HCT116 (cell line): ENCODE measurements at places on chromosomes 3 and 15. TPM values are rescaled to one million over a fixed set of nuclear protein-coding genes. Genes with fewer than 3 reads are reported as not detected.

Gene TYRO3
- total RNA-seq = 34.6 TPM

- DNase-seq = no peak
Observed at GRCh38 chr3:164478323-164478722, 600.0 kb downstream of the SI start.

Gene RASL12
- 0.25 TPM for total RNA-seq

DNA sequence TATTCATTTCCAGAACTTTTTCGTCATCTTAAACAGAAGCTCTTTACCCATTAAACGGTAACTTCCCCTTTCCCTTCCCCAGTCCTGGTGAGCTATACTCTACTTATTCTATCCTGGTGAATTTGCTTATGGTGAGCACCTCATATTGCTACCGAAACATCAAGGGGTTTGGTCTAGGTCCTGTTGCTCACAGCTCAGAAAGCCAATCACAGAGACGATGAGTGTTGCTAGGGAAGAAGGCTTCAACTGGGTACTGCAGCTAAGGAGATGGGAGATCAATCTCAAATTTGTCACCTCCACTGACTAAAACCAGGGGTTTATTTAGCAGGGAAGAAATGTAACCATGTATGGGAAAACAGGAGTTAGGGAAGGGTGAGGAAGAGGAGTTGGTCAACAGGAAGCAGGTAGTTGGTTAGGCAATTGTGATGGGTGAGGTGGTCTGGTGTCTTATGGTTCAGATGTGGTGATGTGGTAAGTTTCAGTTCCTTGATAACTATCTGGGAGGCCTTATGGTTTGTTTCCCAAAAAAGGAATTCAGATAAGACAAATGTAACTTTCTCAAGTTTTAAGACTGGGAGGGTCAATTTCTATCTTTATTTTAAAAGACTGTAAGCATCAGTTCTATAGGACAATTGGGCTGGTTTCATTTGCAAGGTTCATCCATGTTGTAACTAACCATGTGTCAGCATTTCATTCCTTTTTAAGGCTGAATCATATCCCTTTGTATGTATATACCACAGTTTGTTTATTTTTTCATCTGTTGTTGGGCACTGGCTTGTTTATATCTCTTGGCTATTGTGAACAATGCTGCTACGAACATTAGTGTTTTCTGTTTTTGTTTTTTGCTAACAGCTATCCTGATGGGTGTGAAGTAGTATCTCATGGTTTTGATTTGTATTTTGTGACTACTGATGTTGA lies 24.3 kb downstream of the ARHGAP11B start:
- no peak for DNase-seq

Gene TM4SF4
- total RNA-seq = 0.91 TPM

DNA sequence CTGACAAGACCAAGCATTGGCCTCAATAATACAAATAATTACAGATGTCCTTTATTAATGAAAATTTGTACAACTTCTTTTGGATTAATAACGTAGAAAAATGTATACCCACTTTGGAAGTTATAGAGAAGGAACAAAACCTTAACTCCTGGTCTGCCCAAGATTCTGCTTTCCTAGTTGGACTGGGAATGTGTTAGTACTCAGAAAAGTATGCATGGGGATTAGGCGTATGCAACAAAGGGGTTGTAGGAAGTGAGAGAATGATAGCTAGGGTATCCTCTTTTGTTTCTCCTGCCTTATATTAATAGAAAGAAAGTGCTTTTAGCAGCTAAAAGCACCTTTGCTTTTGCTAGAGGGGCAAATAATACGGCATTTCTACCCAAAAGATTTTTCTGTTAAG lies 116.2 kb upstream of the LRRFIP2 start:
- DNase-seq = no peak

GRCh38 chr3:126936853-126937425 lies 46.0 kb upstream of the PLXNA1 start:
- no peak for DNase-seq

GRCh38 chr15:33985751-33986150 lies 17.5 kb downstream of the CHRM5 start:
- no peak for DNase-seq

Gene PAQR5
- 34.0 TPM for total RNA-seq
